Urothelium cell line (cell line): ENCODE measurements at places on chromosomes 5 and 9.

- DNase-seq, result no peak
These were observed 650.5 kb downstream of the ACTL7B start for GRCh38 chr9:108205276-108205675.

GRCh38 chr5:145360936-145361335 is 474.2 kb downstream of the PRELID2 start:
- no peak for DNase-seq

DNA sequence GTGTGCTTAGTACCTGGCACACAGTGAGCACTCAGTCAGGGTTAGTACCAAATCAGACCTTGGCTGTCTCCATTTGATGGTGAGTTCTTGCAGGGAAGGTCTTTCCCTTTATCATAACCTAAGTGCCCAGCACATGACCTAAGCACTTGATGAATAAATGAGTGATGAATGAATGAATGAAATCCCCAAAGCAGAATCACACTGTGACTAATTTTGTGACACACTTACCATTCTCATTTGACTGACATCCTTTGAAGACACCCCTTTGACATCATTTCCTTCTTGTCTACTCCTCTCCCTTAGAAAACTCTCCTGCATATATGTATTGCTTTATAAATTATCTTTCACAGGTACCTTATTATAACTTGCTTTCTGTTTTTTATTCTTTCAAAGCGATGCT is 130.2 kb upstream of the ELL2 start:
- DNase-seq, result no peak

GRCh38 chr5:93911609-93912008 is 170.2 kb upstream of the POU5F2 start:
- DNase-seq, result no peak

GRCh38 chr9:136140046-136140445 is 21.4 kb upstream of the TMEM250 start:
- no peak for DNase-seq

- DNase-seq, result no peak
These were observed 149.8 kb downstream of the NR2F1-AS1 start for GRCh38 chr5:93431250-93431649.

DNA sequence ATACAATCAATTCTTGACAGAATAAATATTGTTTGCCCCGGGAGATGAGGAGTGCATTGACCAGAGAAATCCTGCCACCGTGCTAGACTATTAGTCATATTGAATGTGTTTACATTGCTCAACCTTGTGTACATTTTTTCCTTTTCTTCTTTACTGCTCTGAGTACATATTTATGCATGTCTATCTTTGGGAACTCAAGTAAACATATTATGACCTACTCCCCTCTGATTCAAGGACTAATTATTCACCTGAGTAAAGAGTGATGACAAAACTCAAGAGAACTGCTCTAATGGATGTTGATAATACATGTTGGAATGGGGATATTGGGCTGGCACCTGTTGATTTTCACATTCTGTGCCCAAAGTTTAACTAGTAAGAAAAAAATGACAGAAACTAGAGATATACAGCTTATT is 3.9 kb upstream of the SPINK1 start:
- no peak for DNase-seq

DNA sequence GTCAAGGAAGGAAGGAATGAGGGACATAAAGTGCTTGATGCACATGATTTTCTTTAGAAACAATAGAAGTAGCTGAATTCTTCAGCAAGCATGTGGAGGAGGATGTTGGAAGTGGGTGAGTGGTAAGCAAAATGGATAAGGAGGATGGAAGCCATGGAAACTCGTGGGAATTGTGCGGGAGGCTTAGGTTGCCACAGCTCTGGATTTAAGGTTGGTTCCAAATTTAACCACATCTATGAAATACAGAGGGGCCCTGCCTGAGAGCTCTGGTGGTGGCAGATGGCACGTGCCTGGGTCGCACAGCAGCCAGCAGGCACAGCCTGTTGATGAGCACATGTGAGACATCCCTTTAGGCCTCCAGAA is 284.7 kb downstream of the SMARCA2 start:
- DNase-seq, result no peak

GRCh38 chr9:78470216-78470615 is 173.3 kb downstream of the PSAT1 start:
- no peak for DNase-seq

DNA sequence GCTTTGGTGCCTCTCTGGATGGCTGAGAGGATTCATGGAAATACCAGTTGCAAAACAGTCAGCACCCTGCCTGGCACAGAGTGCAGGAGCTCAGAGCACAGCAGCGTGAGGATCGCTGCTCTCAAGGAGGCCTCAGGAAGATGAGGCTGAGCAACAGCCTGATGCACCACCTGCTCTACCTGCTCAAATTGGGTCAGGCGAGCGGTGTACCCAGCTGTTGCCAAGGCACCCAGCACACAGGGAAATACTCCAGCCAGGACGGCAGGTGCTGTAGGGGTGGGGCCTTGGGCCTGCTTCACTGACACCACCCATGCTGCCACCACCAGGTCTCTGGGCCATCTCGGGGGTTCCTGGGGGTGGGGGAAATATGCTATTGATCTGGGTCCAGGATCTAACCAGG is 4.3 kb downstream of the EEIG1 start:
- DNase-seq, result no peak
